ENCODE measurements at places on chromosomes 2 and 18.

GRCh38 chr2:33370636-33371265, 105.7 kb upstream of the RASGRP3 start:
- DNase-seq, result no peak

- no peak for DNase-seq
Observed at GRCh38 chr2:106885971-106886915, at the start of gene ST6GAL2. Gene ST6GAL2 (minus strand): TSS chr2:106886167. CDS start chr2:106843977, 42,190 bp downstream.

DNA sequence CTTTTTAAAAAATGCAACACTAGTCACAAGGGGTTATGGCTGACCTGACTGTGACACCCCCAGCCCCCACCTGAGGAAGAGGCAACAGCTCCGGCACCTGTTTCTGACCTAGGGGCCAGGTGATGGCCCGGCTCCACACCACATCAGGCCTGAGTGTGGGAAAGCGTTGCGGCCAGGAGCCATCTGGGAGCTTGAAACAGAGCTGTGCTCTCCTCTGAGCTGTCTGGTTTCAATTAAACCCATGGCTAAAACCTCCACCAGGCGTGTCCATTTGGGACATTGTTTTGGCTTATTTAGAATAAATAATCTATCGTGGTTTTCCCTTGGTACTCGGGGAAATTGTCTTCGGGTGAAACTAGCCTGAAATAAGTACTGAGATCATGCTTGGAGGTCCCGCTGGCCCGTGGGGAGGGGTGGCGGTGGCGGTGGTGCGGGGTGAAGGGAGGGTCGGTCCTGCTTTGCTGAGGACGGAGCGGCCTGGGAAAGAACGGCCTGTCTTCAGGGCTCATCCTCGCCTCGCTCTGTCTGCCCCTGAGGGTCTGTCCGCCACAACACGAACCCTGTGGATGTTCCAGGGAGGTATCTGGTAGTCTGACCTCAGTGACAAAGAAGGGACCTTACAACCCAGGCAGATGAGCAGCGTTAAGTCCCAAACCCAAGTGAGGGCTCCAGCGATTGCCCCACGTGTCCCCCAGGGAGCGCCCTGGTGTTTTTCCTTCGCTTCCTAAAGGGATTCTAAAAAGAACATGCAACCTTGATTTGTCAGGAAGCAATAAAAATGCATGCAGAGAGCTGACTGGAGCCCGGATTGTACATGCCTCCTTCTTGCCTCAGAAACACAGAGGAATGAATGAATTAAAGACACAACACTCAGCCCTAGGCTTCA, 58.7 kb downstream of the IL1RL2 start:
- DNase-seq, result no peak

DNA sequence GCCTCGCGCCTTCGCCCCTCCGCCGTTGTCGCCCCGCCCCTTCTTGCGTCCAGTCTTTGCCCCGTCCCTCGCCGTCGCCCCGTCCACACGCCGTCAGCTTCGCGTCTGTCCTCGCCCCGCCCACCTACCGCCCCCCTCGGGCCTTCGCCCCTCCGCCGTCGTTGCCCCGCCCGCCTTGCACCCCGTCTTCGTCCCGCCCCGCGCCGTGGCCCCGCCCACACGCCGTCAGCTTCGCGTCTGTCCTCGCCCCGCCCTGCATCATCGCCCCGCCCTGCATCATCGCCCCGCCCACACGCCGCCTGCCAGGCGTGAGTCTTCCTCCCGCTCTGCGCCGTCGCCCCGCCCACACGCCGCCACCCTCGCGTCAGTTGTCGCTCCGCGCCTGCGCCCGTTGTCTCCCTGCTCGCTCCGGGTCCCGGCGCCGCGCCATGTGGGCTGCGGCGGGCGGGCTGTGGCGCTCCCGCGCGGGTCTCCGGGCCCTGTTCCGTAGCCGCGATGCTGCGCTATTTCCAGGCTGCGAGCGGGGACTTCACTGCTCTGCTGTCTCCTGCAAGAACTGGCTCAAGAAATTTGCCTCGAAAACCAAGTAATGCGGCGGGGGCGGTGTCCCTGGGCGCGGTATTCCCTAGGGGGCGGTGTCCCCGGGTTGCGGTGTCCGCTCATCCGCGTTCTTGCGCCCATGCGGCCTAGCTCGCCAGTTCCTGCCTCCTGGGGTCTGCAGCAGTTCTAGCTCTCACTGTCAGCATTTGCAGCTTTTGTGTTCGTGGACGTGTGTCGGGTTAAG, at the start of gene RBFA:
Gene RBFA, plus strand, starts transcription at position 367 of the 784 bp plus-strand sequence. Its CDS starts 62 bp downstream, at position 429.
- peak; percentile 99 for DNase-seq

DNA sequence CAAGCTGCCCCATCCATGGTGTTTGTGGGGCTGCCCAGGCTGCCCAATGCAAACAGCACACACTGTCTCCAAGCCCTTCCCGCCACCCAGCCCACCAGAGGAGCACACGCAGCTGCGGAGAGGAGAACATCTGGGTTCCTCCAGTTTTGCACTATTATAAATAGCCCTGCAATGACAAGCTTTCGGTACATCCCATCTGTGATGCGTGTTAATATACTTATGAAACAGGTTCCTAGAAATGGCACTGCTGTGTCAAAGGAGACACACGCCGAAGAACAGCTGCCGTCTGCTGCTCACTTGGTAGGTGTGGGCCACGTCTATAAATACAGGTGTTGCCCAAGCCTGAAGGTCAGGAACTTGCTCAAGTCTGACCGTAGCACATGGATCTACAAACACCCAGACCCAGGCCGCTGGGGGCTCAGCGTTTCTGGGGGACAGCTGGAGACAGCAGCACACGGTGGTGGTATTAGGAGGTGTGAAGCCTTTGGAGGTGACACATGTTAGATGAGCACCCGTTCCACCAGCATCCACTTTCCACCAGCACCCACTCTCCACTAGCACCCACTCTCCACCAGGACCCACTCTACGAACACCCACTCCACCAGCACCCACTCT, 34.3 kb downstream of the PXDN start:
- DNase-seq, result no peak

DNA sequence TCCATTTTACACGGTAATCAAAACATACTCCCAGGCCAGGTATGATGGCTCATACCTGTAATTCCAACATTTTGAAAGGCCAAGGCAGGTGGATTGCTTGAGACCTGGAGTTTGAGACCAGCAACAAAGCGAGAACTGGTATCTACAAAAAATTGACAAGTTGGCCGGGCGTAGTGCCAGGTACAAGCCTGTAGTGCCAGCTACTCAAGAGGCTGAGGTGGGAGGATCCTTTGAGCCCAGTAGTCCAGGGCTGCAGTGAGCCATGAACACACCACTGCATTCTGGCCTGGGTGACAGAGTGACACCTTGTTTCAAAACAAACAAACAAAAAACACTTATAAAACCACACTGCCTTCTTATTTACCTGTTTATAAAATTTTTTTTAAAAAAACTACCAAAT, 80.8 kb downstream of the GAREM1 start:
- DNase-seq, result no peak

- no peak for DNase-seq
Observed at GRCh38 chr18:24976502-24976901, 375.5 kb downstream of the ZNF521 start.

DNA sequence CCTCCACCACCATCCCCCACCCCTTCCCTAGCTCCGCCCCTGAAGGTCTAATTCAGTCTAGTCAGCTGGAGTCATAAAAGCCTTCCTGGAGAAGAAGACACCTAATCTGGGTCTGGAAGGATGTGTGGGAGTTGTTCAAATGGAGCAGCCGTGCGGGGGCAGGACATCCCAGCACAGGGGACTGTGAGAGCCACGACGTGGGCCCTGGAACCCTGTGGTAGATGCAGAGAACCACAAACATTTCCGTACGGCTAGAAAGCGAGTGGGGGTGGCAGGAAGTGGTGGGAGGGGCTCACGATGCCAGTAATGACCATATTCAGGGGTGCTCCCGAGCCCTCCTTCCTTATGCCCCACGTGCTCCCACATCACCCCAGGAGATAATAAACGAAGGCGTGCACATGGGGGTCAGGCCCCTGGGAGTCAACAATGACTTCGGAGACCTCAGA, 20.9 kb upstream of the COL6A3 start:
- peak; percentile 80 for DNase-seq

GRCh38 chr2:5725072-5725471, 32.9 kb downstream of the SOX11 start:
- no peak for DNase-seq

GRCh38 chr2:201057715-201058248, 13.7 kb downstream of the HYCC2 start:
- no peak for DNase-seq

DNA sequence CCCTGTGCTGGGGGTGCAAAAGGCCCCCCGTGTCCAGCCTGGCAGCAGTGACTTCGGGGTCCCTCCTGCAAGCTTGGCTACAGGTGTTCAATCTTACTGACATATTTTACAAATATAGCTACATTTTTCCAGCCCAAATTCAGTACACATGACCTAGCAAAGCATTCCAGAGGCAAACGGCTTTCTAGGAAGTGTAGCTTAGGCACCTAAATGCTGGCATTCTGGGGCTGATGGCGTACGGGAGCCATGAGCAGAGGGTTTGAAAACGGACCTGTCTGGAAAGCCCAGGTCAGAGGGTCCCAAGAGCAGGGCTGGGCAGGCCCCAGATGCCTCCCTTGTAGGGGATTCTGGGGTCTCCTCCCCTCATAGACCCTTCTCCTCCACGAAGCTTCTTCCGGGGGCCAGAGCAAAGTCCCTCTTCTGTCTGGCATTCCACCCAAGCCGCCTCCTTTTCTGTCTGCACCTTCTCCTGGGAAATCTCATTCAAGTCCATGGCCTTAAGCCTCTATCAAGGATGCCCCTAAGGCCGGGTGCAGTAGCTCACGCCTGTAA, 63.3 kb upstream of the ASAP2 start:
- no peak for DNase-seq

DNA sequence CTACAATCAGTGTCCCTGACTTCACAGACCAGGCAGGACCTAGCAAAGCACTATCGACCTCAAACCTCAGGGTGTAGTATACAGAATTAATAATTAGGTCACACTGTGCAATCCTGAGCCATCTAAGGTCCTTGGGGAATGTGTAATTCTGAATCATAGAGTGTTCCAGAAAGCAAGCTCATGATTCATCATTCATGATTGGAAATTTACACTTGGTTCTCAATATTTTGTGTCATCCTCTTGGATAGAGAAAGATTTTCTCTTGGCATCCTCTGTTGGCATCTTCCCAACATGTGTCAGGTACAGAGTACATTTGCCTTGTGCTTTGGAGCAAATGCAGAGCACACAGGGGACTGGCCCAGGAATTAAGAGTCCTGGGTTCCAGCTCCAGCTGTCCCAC, 245.0 kb upstream of the NT5C1B start:
- no peak for DNase-seq

DNA sequence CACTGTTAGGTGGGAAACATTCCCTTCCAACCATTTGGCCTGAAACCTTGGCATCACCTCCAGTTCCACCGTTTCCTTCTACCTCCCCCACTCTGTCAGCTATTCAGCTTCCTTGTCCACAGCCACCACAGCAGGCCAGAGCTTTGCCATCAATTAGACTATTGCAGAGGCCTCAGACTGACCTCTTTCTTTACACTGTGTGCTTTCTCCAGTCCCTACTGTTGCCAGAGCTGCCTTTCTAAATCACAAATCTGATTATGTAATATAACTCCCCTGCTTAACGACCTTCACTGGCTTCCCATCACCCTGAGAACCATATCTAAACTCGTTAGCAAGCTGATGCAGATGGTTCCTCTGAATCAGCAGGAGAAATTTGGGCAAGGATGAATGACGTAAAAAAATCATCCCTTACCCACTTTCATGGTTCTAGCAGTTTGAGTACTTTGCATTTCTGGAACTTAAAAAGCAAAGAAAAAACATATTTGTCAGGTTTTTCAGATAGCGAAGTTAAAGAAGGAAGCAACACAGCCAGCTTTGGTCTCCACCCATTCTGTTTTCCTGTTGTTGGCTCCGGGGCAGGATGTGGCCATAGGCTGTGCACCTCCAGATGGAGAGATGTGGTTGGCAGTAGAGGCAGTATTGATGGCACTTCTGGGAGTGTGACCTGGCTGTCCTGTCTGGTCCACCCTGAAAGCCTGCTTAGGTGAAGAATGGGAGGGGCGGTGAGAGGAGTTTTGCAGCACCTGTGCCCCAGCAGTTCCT, 422.1 kb downstream of the PARD3B start:
- DNase-seq, result peak; percentile 85

- no peak for DNase-seq
Observed at GRCh38 chr2:110173523-110173922, 31.3 kb downstream of the NPHP1 start.

GRCh38 chr2:67471681-67472080, 74.5 kb downstream of the ETAA1 start:
- DNase-seq, result no peak

DNA sequence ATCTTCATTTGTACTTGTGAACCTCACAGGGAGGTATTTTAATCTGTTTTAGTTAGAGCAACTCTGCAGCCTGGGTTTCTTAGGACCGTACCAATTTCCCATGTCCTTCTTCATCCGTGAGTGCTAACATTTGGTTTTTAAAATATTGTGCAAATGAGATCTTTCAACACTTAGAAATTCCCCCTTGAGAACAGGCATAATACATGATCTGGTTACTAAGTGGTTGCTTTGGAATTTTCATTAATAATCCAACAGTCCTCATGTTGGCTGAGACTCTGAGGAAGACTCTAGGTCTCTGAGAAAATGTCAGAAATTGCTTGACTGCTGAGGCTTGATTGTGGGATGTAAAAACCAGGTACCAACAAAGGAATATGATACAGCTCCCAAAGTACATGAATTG, 125.6 kb upstream of the CDCA7 start:
- DNase-seq, result no peak

GRCh38 chr2:168466834-168467565, 10.9 kb downstream of the CERS6 start:
- no peak for DNase-seq

GRCh38 chr2:219527076-219527394, 12.8 kb downstream of the ASIC4 start:
- DNase-seq, result no peak

DNA sequence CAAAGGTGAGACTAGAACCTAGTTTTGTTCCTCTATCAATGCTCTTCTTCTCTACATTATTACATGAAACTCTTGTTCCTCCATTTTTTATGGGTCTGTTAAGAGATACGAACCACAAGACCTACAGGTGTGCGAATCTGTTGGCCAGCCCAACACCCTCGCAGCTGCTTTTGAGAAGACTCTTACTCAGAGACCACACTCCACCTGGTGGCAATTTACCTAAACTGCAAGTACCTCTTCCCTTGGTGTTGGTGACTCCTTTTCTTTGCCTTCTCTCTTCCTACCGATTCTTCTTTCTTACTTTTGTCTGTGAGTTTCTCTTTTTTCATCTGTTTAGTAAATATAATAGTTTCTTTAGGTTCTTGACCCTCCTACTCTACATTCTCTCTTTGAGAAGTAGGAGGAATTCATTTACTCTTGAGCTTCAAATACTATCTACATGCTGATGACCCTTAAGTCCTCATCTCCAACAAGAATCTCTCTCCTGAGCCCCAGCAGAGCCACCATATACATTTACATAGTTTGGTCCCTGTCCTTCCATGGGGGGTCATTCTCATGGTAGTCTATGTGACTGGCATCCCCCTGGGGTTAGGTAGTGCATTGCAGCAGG, 81.8 kb upstream of the GAREM1 start:
- DNase-seq, result peak; percentile 71

DNA sequence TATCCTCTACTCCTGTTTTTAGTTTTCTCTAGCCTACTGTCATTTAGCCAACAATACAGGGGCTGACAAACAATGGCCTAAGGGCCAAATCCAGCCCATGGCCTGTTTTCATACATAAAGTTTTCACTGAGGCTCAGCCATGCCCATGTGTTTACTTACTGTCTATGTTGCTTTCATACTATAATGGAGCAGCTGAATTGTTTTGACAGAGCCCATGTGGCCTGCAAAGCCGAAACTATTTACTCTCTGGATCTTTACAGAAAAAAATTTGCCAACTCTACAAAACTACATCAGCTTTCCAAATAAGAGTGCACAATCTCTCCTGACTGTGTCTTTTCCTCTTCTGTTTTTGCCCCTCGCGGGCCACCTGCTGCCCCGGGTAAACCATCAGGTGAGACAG, 24.0 kb downstream of the LGALSL start:
- DNase-seq, result no peak
